ENCODE measurements at places on chromosomes 5 and 9.

GRCh38 chr5:81789033-81789432, 38.1 kb upstream of the SSBP2 start:
- DNase-seq, result no peak

- DNase-seq, result no peak
These were observed 413.3 kb downstream of the MLLT3 start for GRCh38 chr9:20208961-20209371.

- DNase-seq, result no peak
These were observed 332.4 kb upstream of the DAB2 start for GRCh38 chr5:39757131-39757530.

DNA sequence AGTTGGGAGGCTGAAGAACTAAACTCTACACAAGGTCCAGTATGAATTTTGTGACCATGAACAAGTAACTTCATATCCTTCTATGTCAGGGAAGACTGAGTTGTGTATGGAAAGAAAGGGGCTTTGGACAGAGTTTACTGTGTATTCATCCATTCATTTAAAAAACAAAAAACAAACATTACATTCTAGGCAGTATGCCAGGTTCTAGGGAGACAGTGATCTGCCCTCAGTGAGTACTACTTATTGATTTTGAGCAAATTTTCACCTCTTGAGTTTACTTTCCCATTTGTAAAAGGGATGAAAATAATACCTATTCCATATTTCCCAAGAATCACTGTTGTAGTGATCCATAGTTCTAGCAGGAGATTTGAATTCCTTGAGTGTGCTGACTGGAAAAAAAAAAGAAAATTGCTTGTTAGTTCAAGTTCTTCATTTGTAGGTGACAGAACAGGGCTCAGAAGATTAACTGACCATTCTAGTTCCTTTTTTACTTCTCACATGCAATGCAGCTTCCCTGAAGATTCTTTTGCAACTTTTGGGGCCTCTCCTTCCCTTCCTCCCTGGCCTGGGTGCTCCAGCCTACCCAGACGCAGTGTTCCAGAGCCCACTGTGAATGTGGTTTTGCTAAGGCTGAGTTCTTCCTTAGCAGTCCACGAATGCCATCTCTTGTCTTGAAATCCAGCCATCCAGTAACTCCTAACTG, 2.6 kb upstream of the GAPVD1 start:
- no peak for DNase-seq

DNA sequence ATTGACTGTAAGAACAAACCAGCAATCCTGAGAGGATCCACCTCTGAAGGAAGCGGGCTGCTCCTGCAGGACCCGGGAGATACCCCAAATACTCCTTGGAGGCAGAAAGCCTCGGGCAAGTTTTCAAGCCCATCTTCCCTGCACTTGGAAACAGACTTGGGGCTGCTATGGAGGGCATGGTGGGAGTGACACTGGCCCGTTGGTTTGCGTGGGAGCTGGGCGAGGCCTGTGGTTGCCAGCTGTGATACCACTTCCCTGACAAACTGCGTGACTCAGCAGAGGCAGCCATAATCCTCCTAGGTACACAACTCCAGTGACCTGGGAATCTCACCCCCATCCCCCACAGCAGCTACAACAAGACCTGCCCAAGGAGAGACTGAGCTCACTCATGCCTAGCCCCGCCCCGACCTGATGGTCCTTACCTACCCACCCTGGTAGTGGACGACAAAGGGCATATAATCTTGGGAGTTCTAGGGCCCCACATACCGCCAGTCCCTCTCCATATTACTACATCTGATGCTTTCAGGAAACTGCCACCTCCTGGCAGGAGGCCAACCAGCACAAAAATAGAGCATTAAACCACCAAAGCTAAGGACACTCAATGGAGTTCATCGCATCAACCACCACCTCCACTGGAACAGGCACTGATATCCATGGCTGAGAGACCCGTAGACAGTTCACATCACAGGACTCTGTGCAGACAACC, 38.1 kb upstream of the VLDLR start:
- no peak for DNase-seq
